ENCODE measurements at places on chromosomes 7 and 10.

DNA sequence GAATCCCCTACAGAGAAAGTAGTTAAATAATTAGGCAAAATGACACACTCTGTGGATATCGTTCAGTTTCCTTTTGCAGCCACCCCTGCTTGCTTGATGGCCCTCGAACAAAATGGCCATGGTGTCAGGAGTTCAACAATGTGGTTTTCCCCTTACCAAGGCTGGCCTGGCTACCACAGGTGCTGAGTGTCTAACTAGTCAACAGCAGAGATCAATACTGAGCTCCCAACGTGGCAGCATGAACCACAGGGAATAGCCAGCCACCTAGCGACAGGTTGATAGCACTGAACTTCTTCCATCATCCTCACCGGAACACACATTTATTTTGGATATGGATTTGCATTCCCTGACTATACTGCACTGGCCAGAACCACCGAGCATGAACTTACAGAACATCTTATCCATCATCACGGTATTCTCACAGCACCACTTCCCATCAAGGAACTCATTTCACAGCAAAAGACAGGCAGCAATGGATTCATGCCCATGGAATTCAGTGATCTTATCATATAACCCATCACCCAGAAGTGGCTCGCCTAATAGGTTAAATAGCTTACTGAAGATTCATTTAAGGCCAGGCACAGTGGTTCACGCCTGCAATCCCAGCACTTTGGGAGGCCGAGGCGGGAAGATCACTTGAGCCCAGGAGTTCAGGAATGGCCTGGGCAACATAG is 6.3 kb downstream of the C10orf67 start:
- peak; percentile 67 for DNase-seq

- no peak for DNase-seq
These were observed 62.4 kb downstream of the THNSL1 start for GRCh38 chr10:25078658-25079431.

GRCh38 chr10:119341459-119342301 is 134.3 kb downstream of the GRK5 start:
- DNase-seq: peak; percentile 83

DNA sequence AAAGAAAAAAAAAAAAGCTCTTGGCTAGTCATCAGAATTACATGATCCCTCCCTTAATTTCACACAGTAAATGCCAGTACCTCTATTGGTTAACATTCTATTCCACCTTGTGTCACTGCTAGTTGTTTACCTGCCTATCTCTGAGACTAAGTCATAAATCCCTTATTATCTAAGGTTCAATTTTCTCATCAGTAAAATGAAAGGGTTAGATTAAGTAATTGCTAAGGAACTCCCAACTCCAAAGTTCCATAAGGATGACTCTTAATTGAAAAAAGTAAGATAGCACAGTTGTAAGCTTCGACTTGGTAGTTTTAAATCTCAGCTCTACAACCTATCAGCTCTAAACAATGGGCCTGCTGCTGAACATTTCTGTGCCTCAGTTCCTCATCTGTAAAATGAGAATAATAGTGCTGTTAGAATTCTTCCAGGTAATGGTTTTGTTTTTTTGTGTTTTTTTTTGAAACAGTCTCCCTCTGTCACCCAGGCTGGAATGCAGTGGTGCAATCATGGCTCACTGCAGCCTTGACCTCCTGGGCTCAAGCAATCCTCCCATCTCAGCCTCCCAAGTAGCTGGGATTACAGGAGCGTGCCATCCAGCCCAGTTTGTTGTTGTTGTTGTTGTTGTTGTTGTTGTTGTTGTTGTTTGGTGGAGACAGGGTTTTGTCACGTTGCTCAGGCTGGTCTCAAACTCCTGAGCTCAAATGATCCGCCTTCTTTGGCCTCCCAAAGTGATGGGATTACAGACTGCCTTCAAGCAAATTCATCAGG is 35.6 kb downstream of the SRPK2 start:
- DNase-seq: peak; percentile 28

DNA sequence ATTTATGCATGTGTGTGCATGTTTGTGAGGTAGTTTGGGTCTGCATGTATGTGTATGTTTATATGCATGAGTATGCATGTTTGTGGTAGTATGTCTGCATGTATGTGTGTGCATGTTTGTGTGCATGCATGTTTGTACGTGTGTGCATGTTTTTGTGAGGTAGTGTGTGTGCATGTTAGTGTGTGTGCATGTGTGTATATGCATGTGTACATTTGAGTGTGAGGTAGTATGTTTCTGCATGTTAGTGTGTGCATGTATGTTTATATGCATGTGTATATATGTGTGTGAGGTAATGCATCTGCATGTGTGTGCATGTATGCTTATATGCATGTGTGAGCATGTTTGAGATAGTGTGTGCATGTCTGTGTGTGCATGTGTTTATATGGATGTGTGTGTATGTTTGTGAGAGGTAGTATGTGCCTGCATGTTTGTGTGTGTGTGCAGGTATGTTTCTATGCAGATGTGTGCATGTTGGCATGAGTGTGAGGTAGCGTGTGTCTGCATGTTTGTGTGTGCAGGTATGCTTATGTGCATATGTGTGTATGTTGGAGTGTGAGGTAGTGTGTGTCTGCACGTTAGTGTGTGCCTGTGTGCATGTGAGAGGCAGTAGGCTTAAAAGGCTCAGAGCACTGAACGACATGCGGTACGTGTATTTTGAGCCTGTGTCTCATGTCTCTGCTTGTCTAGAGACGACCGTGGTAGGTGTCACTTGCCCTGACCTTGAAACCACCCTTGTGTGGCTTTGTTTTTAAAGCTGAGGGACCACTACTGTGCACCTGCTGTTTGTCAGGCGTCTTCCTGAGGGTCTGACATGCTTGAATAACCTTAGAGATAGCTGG is 43.7 kb downstream of the PFKP start:
- DNase-seq: no peak

DNA sequence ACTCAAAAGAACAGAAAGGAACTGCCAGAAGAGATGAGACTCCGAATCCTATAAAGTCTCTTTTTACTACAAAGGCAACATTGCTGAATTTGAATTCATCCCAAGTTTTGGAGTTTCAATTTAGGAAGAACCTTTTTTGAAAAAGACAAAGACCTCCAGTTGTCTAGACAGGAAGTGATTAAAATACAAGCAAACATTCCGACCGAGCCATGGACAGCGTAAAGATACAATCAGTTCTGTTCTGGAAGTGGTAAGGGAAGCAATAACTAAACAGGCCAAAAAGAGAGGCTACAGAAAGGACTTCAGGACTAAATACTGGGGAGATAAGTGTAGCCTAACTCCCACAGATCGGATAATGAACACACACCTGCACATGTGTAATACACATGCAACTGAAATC is 101.0 kb downstream of the SMURF1 start:
- DNase-seq: peak; percentile 15

- no peak for DNase-seq
These were observed 6.2 kb upstream of the OTUD1 start for GRCh38 chr10:23432639-23433038.

DNA sequence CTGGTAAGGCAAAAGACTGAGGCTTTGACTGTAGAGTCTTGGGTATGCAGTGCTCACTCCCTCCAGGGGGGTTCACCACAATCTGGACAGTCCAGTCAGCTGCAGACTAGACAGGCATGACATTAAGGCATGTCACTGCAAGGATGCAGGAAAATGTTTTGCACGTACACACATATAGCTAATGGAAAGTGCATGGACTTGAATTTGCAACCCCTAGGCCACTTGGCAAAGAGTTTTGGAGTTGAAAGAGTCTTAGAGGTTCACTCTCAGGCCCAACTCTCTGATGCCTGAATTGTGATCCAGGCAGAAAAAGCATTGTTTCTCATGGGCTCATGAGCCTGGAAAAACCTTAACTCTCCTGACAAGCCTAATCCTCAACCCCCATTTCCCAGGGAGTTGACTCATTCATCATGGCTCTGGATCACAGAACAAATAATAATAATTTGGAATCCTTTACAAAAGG is 51.9 kb downstream of the LAMB4 start:
- peak; percentile 34 for DNase-seq

GRCh38 chr7:139482662-139483466 is 609 bp downstream of the KLRG2 start:
- DNase-seq: no peak

- DNase-seq: no peak
These were observed 49.4 kb downstream of the VWC2 start for GRCh38 chr7:49822856-49823255.

DNA sequence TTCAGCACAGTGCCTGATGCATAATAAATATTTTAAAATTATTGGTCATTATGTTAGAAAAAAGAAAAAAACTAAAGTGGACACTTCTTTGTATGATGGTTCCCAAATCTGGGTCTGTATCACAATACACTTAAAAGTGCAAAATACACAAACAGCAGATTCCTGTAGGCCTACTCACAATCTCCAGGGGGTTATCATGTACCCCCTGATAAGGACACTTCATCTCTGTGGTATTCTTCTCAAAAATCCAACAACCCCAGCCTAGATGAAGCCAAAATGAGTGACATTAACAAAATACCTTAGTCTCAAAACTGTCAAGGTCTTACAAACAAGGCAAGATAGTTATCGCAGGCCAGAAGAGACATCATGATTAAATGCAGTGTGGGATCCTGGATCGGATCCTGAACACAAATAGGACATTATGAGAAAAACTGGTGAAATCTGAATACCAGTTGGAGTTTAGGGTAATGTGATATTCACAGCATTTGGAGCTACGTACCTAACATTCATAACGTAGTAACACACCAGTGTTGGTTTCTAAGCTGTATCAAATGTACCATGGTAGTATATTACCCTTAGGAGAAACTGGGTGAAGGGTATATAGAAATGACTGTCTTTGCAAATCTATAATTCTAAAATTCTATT is 45.2 kb downstream of the NSUN6 start:
- no peak for DNase-seq

DNA sequence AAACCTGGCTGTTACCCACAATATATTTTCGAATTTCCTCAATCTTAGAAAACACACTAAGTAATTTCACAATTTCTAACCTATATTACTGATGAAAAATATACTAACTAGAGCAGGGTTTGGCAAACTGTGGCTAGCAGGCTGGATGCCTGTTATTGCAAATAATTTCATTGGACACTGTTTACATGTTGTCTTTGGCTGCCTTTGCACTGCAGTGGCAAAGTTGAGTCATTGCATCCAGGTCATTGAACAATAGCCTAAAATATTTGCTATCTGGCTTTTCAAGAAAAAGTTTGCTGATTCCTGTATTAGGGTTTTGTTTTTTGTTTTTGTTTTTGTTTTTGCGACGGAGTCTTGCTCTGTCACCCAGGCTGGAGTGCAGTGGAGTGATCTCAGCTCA is 47.2 kb downstream of the KIF11 start:
- DNase-seq: peak; percentile 50

DNA sequence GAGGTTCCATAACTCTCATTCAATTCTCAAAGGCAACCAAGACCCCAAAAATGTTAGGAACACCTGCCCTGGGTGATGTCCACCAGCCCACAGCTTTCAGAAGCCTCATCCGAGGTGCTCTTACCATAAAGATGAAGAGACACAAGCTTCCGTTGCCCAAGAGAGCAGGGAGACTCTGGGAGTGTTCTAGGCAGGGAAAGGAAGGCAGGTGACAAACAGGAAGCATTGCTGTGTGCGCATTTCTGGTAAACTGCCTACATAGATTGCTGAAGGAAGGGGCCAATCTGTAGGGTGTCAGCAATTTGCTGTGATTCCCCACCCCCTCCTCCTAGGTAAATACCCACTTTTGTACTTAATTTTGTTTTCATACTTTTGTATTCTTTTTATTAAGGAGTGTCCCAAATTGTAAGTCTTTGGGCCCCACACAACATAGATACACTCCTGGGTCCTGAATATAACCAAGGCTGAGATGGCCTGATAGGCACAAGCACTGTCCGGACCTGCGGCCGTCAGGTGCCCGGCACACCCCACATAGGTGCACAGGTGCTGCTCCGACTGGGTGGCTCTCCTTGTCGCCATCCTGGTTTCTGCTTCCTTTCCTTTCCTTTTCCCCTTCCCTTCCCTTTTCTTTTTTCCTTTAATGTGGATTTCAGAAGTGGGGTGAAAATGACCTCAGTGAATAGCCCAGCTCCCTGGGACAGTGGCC is 51.4 kb upstream of the SMNDC1 start:
- DNase-seq: no peak

- no peak for DNase-seq
These were observed 65.0 kb downstream of the INPP5A start for GRCh38 chr10:132602614-132603013.

All from IMR-90 (cell line).